ENCODE measurements at places on chromosomes 1 and 21.
A peak's percentile ranks its signal among the peaks of the same experiment; 100 is the strongest.

- DNase-seq, result peak; percentile 96
Observed at GRCh38 chr1:67682659-67683197, 2.3 kb upstream of the GADD45A start.

DNA sequence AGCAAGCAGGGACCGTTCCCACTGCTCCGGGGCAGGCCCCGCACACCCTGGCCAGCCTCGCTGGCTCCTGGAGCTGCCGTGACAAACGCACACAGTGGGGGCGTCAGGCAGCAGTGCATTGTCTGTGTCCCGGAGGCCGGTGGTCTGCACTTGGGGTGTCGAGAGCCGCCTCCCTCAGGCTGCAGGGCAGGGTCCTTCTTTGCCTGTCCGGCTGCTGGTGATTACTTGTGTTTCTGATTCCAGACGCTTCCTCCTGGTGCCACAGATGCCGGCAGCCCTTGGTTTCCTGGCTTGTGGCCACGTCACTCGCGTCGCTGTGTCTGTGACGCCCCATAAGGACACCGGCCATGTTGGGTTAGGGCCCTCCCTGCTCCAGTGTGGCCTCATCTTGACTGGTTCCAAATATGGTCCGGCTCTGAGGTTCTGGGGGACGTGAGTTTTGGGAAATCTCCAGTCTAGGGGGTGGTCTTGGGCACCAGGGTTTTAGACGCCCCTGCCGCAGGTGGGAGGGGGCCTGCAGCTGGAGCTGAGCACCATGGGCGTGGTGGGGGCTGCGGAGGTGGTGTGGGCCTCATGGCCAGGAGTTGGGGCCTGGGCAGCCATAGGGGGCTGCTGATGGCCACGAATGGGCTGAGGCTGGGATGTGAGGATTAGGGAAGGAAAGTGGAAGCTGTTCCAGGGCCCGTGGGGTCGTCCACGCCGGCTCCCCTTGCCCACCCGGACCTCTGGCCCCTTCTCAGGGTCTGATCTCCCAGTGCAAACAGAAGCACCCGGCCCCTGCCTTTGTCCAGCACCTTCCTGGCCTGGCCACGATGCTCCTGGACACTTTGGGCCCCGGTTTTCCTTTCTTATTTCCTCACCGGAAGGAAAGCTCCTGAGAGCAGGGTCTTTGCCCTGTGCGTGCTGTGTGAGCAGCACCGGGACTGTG lies 41.0 kb downstream of the SLX9 start:
- no peak for DNase-seq

- DNase-seq, result no peak
Observed at GRCh38 chr1:43583058-43583457, 52.4 kb downstream of the PTPRF start.

GRCh38 chr1:159556931-159557369 lies 21.1 kb upstream of the OR10J5 start:
- no peak for DNase-seq

DNA sequence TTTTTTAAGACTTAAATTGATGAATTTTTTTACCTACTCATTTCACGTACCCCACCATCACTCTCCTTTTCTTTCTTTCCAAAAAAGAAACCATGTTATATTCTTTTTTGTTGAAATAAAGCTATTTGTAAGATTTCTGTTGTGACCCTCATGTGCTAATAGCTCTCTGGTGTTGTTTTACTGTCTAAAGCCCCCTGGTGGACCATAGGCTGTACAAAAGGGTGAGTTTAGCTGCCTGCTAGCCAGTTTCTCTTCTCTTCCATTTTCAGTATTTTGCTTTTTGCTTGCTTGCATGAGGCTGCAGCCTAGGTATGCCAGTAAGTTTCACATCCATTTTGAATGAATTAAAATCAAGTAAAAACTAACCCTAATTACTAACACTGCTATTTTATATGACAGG lies 15.6 kb upstream of the VAMP3 start:
- peak; percentile 6 for DNase-seq

Measured in fibroblast of lung (primary cell).